MCF 10A (cell line): ENCODE measurements at places on chromosomes 2 and 18. TPM values are rescaled to one million over a fixed set of nuclear protein-coding genes. Genes with fewer than 3 reads are reported as not detected.
A peak's percentile ranks its signal among the peaks of the same experiment; 100 is the strongest.

The AMMECR1L gene
- 31.1 and 32.6 TPM in 2 replicates for total RNA-seq

The COL4A3 gene
- total RNA-seq: 0.12 and 0.49 TPM in 2 replicates

The ABCG5 gene
- total RNA-seq: not detected in 2 replicates

The PRSS56 gene
- total RNA-seq: not detected in 2 replicates

The TNFRSF11A gene
- total RNA-seq: 2.3 and 3.0 TPM in 2 replicates

The RUFY4 gene
- total RNA-seq: not detected in 2 replicates

The TIGD1 gene
- 4.9 and 5.2 TPM in 2 replicates for total RNA-seq

The RAD51AP2 gene
- total RNA-seq: 0.10 and 0.14 TPM in 2 replicates

- no peak overlapping the region for H3K27ac ChIP-seq
- no peaks in the 10 kb centered on the region for H3K36me3 ChIP-seq
- peak overlapping the region; percentile 38 for H3K4me3 ChIP-seq
- H3K27me3 ChIP-seq: peaks cover 40% of the 10 kb centered on the region
These were observed 635 bp upstream of the ADRA2B start for GRCh38 chr2:96116879-96117533.

DNA sequence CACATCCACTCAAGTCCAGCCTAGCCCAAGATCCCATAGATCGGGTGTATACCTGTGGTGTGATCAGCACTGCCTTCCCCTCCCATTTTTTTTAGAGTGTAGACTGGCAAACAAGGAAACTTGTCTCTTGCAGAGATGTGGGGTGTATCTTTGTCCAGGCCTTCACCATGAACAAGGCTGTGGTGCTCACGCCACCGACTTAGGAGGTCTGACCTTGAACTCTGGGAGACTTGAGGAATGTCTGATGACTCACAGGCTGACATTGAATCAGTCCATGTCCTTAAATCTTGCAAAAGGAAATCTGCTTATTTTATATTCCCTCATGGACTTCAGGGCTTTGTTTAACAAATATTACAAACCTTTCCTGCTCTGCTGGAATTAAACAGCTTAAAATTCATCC, 4.5 kb upstream of the CTIF start:
- H3K27me3 ChIP-seq: no peaks in the 10 kb centered on the region
- H3K27ac ChIP-seq: no peak overlapping the region
- no peak overlapping the region for H3K4me3 ChIP-seq
- peak; percentile 34 for DNase-seq
- H3K36me3 ChIP-seq: no peaks in the 10 kb centered on the region

GRCh38 chr18:22378672-22379282, 38.9 kb downstream of the CTAGE1 start:
- DNase-seq: peak; percentile 60
- H3K27me3 ChIP-seq: no peaks in the 10 kb centered on the region
- no peaks in the 10 kb centered on the region for H3K4me1 ChIP-seq
- H3K27ac ChIP-seq: no peak overlapping the region
- H3K36me3 ChIP-seq: no peaks in the 10 kb centered on the region

- peaks cover 21% of the 10 kb centered on the region for H3K27me3 ChIP-seq
- H3K36me3 ChIP-seq: no peaks in the 10 kb centered on the region
- DNase-seq: no peak
- no peak overlapping the region for H3K4me3 ChIP-seq
- no peak overlapping the region for H3K27ac ChIP-seq
- H3K4me1 ChIP-seq: no peaks in the 10 kb centered on the region
These were observed 187.2 kb upstream of the RBBP8 start for GRCh38 chr18:22745966-22746365.

- peak overlapping the region; percentile 93 for H3K4me3 ChIP-seq
- H3K27me3 ChIP-seq: no peaks in the 10 kb centered on the region
- DNase-seq: no peak
- H3K4me1 ChIP-seq: peaks cover 44% of the 10 kb centered on the region
- H3K27ac ChIP-seq: peak overlapping the region; percentile 97
These were observed 691 bp downstream of the KYNU start for GRCh38 chr2:142878031-142878678.

GRCh38 chr2:182447163-182447562, 20.3 kb upstream of the PDE1A start:
- no peak overlapping the region for H3K27ac ChIP-seq
- no peak overlapping the region for H3K4me3 ChIP-seq
- no peaks in the 10 kb centered on the region for H3K27me3 ChIP-seq

DNA sequence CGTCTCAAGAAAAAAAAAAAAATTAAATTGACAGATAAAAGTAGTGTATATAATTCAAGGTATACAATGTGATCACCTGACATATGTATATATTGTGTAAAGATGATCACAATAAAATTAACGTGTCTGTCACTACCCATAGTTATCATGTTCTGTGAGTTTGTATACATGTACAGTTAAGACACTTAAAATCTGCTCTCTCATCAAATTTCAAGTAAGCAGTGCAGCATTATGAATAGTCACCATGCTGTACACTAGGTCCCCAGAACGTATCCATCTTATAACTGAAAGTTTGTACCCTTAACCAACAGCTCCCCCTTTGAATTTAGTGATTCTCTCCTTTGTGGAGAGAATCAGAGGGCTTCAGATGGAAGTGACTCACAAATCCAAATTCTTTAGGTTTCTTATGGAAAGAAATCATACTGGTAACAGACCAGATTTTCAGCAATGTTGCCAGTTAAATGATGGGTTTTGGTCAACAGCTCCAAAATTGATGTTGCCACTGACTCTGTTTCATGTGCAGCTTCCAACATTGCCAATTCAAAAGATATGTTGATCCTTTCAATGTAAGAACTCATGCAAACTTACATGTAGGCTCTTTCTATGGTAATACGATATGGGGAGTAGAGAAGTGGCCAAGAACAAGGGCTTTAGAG, 281.5 kb downstream of the AFF3 start:
- no peak for DNase-seq
- no peak overlapping the region for H3K4me3 ChIP-seq
- H3K27me3 ChIP-seq: no peaks in the 10 kb centered on the region
- no peak overlapping the region for H3K27ac ChIP-seq
- no peaks in the 10 kb centered on the region for H3K36me3 ChIP-seq
- peaks cover 20% of the 10 kb centered on the region for H3K4me1 ChIP-seq

DNA sequence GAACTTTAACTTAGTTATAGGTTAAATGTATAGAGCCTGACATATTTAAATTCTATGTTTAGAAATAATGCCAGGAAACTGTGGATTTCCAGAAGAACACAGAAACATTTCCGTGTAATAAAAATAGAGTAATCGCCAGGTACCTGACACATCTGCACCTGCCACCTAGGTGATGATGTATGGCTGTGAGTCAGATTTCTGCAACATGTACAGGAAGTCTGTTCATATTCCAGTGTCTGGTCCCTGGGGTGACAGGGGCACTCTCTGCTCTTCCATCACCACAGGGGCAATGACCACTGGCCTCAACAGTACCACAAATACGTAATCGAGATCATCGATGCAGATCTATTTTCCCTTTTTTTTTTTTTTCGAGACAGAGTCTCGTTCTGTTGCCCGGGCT, 101.1 kb upstream of the LPIN2 start:
- peaks cover 17% of the 10 kb centered on the region for H3K4me1 ChIP-seq
- H3K27ac ChIP-seq: no peak overlapping the region
- peaks cover 3% of the 10 kb centered on the region for H3K36me3 ChIP-seq

- no peaks in the 10 kb centered on the region for H3K27me3 ChIP-seq
- peaks cover 78% of the 10 kb centered on the region for H3K36me3 ChIP-seq
- peak overlapping the region; percentile 97 for H3K27ac ChIP-seq
- peak overlapping the region; percentile 46 for H3K4me3 ChIP-seq
These were observed 31.6 kb upstream of the CASP10 start for GRCh38 chr2:201151127-201151981.

DNA sequence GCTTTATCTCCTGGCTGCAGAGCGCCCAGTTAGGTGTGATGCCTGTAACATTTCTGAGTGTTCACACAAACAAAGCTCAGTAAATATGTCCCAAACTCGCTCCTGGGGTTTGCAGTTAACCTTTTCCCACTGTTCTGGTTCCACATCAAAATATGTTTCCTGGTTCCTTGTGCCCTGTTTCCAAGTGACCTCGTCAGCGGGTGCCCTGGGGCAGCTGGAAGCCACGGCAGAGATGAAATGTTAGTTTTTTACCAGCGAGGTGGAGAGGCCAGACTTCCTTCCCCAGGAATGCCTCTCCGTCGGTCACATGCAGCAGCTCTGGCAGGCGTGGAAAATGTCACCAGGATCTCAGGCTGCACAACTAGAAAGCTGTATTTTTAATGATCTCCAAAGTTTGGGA, 18.2 kb downstream of the NFATC1 start:
- H3K4me1 ChIP-seq: no peaks in the 10 kb centered on the region
- H3K4me3 ChIP-seq: no peak overlapping the region
- H3K36me3 ChIP-seq: peaks cover 6% of the 10 kb centered on the region

DNA sequence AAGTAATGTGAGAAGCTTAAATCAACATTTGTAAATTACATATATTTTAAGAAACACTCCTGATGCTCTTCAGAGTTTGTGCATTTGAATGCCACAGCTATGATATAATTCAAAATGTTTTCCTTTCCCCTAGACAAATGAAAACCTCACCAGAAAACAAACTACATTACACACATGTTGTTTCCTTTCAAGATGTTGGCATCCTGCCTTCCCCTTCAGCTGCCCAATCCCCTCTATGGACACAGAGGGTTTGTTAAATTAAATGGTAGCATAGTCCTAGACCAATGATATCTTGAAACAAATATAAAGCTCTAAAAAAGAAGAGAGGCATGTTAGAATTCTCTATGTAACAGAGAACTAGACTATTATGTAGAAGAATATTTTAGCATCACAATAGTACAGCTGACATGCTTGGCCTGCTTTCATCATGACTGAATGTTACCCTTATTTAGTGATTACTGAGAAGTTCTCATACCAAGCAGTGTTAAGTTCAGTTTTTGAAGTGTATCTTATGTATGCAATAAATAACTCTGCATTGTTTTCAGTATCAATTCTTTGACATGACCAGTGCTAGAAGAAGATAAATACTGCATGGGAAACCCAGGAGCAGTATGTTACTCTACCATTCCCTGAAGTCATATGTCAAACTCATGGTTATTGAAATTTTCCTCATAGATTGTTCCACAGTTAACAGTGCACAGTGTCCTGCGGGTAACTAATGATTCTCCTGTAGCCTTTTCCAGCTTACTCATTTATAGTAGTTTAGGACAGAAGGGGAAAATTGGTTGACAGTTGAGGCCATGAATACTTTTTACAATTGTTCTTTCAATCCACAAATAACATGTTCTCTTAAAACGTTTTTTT, 316.3 kb upstream of the KCNJ3 start:
- H3K4me3 ChIP-seq: no peak overlapping the region
- DNase-seq: no peak
- no peak overlapping the region for H3K27ac ChIP-seq
- H3K36me3 ChIP-seq: no peaks in the 10 kb centered on the region
- H3K4me1 ChIP-seq: no peaks in the 10 kb centered on the region
- H3K27me3 ChIP-seq: peaks cover 56% of the 10 kb centered on the region
